Foreskin keratinocyte (primary cell): ENCODE measurements at places on chromosomes 4 and X.

DNA sequence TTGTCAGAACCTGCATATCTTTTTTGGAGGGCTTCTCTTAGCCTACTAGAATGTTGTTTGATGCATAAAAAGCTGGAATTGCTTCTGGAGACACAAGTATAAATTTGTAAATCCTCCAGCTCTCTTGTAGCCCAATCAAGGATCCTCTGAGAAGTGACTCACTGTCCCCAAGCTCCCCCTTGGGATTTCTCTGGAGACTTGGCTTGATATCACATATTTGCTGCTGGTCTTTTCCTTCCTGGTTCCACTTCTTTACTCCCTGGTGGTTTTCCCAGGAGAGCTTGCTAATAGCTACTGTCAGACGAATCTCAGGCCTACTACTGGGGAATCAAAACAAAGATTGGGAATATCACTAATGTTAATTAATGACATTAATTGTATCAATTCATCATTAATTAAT is 173.1 kb downstream of the STK32B start:
- DNase-seq: no peak

DNA sequence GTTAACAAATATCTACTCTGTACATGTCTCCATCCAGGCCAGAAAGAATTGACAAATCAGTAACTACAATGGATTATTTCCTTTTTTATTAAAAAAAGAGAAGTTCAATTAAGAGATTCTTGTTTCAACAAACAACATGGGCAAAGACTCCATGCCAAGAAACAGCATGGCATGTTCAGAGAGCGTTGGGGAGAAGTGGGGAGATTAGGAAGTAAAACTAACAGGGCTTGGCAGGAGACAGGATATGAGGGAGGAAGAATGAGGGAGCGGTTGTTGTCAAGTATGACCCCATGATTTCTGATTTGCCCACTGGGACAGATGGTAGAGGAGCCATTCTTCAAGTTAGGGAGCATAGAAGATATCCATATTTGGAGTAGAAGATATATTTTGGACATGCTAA is 128.4 kb downstream of the RNF150 start:
- DNase-seq: no peak

GRCh38 chrX:107842715-107843400 is 17.2 kb downstream of the MID2 start:
- DNase-seq: no peak

GRCh38 chr4:59247032-59247431 is 1953.1 kb upstream of the ADGRL3 start:
- DNase-seq: no peak

GRCh38 chr4:18366892-18367291 is 345.3 kb upstream of the LCORL start:
- peak; percentile 32 for DNase-seq
